Fibroblast of skin of left quadriceps (primary cell): ENCODE measurements at places on chromosomes 5 and 9.

GRCh38 chr5:134140530-134141201 lies 26.2 kb downstream of the TCF7 start:
- peak; percentile 42 for DNase-seq

GRCh38 chr5:88816195-88816594 lies 66.8 kb downstream of the MEF2C start:
- DNase-seq, result no peak

GRCh38 chr5:103667068-103667467 lies 104.5 kb upstream of the NUDT12 start:
- DNase-seq, result peak; percentile 14

DNA sequence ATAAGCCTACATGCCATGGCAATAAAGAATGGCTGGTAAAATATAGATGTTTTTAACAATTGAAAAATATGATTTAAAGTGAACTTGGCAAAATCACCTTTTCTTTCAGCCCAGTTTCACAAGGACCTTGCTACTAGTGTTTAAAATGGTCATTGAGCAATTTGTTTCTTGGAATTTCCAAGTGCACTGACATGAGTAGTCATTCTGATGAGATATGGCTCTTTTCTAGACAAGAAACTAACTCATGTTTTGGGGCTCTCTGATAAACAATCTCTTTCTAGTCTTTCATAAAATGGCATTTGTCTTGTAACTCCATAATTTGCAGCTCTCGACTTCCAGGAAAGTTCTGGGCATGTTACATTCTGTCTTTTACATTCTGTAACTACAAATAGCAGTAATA lies 176.8 kb downstream of the NR2F1-AS1 start:
- no peak for DNase-seq

DNA sequence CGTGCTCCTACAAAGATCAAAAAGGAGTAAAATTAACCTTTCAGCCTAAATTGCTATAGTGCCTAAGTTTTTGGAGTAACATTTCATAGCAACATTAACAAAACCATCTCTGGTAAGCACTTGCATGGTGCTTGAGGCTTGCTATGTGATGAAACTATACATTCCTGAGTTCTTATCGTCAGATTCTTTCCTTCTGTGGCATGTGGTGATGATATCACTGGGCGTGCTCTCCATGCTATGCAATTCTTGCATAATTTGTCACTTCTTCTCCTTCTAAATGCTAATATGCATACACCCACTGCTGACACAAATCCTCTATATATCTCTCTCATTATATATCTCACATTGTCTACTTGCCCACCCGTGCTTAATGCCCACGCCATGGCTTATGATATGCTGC lies 2019.9 kb downstream of the MAT2B start:
- peak; percentile 19 for DNase-seq

- no peak for DNase-seq
Observed at GRCh38 chr9:136576269-136576626, 30.4 kb upstream of the NOTCH1 start.

DNA sequence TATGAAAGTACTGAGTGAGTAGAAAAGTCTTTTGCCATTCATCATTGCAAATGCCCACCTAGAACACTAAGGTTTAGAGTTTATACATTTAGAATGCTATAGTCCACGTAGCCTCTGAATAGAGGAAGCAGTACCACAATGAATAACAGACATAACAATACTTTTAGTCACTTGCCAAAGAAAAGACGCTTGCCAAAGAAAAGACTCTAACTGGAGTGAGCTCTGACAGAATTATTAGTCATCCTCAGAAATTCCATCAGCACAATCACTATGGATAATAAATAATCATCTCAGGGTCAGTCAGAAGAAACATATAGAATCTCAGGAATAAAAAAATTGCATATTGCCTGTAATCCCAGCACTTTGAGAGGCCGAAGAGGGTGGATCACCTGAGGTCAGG lies 168.5 kb upstream of the TARS1 start:
- DNase-seq, result peak; percentile 94

DNA sequence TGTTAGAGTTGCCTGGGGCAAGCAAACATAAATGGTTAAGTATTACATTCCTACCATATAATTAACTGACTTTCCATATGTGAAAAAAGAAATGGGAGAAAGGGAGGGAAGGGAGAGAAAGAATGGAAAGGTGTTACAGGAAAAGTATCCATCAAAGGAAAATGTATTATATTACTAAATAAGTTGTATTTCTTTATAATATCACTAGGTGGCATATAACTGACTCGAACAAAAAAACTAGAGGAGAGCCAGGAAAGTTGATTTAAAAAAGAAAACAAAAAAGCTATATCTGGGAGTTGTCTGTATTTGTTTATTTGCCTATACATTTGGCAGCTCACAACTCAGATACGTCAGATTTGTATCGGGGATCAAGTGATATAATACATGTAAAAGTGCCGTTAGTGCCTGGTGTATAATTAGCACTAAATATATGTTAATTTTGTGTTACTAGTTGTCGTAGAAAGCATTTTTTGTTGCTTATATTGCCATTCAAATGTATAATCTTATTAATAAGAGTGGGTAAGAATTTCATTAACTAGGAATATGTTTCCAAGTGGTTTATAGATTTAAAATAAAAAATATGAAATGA lies 59.6 kb upstream of the ADAMTS19 start:
- DNase-seq, result peak; percentile 7

GRCh38 chr5:9284781-9285307 lies 261.0 kb downstream of the SEMA5A start:
- peak; percentile 78 for DNase-seq

DNA sequence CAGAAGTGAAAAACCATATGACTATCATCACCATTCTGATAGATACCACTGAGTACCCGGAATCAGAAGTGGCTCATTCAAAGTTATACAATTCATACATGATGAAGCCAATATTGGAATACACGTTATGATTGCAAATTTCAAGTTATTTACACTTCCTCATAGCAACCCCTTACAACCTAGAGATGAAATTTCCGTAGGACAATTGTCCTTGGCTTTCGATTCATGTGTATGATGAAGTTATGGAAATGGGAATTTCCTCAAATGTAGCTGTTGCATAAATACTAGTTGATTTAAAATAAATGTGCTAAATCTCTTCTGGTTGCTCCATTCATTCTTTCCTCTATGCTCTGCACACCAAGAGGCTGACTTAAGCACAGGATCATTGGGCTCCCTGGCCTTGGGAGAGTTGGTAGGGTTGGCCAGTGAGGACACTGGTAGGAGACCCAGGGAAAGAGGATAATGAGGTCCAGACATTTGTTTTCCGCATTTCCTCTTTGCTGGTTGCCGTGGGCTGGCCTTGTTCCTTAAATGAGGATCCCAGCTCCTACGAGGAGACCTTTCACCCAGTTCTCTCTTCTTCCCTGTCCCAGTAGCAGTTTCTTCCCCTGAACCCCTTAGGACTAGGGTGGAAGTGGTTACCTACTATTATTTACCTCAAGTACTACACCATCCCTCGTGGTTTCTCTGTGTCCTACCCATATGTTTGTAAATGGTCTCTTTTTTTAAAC lies 90.3 kb downstream of the ZNF474 start:
- DNase-seq, result no peak

DNA sequence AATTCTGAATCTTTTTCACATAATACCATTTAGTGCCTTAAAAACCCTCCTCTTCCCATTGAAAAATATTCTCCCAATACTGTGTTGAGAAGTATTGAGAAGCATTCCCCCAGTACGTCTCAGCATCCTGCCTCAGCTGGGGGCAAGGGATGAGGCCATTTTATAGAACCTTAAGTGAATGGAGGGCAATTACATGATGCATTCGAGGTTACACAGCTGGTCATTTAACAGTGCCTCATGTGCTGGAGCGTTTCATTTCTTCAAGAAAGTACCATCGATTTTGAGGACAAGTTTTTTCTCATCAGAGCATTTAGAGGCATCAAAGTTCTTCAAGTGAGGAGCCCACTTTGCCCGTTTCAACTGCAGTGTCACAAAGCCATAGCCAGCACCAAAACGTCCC lies 135.6 kb downstream of the DOCK2 start:
- DNase-seq, result no peak

- no peak for DNase-seq
Observed at GRCh38 chr5:146254223-146254622, 50.8 kb downstream of the RBM27 start.

GRCh38 chr9:36456480-36457065 lies 56.5 kb upstream of the RNF38 start:
- no peak for DNase-seq

GRCh38 chr9:136799079-136799853 lies 3.1 kb downstream of the CCDC183 start:
- no peak for DNase-seq

- DNase-seq, result no peak
Observed at GRCh38 chr5:174900240-174900865, 176.0 kb downstream of the MSX2 start.

GRCh38 chr9:107008011-107008410 lies 145.0 kb downstream of the ZNF462 start:
- DNase-seq, result no peak

DNA sequence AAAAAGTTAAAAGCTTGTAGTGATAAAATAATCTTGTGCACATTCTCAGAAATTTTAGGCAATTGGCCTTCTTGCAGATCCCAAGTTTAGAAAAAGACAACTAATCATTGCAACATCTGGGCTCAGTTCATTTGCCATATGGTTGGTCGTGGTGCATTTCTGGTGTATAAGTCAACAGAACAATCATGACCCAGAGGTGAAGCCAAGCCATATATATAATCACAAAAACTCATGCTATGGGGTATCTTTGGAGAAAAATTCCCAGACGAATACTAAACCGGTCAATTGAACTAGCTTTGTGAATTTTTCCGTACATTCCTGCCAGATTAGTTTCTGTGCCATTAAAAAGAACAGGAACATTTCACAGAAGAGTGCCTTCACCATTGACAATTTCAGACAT lies 50.3 kb downstream of the FYB1 start:
- peak; percentile 89 for DNase-seq

DNA sequence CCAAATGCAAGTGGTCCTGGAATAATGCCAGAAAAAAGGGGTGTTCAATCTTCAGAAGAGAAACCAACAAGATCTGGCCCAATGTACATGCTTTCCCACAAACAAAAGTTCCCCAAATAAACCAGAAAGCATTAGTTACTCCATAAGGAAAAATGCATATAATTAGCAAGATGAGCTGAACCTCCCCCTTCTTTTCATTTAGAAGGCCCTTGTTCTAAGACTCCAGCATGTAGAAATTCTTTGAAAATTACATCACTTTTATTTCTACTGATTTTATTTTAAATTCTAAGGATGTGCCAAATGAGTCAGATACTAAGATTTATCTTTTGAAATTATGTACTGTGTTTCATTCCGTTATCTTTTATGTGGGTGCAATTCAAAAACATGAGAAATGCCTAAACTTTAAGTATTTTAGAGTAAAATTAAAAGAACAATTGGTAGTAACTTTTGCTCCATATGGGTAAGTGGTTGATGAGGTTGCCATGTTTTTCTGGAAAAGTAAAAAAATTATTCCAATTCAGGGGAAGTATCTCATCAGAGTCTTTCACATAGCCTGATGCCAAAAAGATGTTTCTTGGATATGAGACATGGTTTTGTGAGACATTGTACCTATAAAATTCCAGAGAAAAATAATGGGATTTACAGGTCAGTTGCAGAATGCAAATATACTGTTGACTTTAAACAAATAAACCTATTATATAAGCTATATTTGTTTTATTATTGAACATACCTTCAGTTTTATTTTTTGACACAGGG lies 106.5 kb upstream of the CCDC112 start:
- peak; percentile 63 for DNase-seq

DNA sequence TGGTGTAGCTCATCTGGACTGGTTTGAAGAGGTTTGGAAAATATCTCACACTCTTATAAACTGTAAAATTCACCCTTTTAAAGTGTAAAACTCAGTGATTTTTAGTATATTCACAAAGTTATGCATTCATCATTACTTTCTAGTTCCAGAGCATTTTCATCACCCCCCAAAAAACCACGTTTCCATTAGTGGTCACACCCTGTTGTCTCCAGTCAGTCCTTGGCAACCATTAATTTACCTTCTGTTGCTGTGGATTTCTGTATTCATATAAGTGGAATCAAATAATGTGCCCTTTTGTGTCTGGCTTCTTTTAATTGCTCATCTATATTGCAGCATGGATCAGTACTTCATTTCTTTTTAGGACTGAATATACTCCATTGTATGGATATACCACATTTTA lies 18.4 kb downstream of the NIPBL start:
- no peak for DNase-seq

GRCh38 chr9:86764221-86764624 lies 183.1 kb downstream of the GAS1 start:
- no peak for DNase-seq

GRCh38 chr5:11048760-11049159 lies 287.7 kb upstream of the DAP start:
- no peak for DNase-seq

DNA sequence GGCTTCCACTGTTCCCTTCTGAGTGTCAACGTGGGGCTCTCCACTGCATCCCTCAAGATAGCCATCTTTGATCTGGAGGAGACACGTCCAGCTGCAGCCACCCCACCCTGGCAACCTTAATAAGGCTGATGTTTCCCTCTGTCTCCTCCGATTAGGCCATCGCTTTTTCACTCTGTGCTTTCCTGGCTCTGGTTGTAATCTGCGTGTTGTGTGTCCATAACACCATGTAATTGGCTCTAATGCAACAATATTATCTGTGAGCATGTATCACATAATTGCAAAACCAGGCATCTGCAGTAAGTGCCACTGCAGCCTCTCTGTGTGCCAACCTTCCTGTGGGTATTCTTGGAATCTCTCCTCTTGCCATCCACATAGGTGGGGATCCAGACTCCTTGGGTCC lies 249.9 kb upstream of the PANK3 start:
- DNase-seq, result no peak

- DNase-seq, result no peak
Observed at GRCh38 chr5:65327582-65327981, 154.1 kb downstream of the ADAMTS6 start.

DNA sequence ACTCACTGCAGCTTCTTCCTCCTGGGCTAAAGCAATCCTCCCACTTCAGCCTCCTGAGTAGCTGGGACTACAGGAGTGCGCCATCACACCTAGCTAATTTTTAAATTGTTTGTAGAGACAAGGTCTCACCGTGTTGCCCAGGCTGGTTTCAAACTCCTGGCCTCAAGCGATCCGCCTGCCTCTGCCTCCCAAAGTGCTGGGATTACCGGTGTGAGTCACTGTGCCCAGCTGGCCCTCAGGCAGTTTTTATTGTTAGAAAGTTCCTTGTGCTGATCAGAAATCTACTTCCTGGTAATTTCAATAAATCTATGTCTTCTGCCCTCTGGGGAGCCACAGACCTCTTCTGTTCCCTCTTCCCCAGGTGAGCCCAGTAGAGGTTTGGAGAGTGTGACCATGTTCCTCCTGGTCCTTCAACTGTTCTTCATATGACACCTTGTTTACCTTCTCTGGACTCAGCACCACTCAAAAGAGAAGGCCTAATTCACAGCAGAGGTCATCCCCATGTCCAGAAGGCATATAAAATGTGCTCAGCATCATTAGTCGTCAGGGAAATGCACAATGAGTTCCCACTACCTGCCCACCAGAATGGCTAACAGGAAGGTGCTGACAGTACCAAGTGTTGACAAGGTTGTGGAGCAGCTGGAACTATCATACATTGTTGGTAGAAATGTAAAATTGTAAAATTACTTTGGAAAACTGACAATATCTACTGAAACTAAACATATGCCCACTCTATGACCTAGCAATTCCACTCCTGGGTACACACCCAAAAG lies 10.4 kb downstream of the TMOD1 start:
- no peak for DNase-seq

- no peak for DNase-seq
Observed at GRCh38 chr9:130579738-130580463, 524 bp downstream of the FUBP3 start.

- DNase-seq, result peak; percentile 80
Observed at GRCh38 chr9:96420468-96421219, 2.5 kb upstream of the ZNF367 start.

- DNase-seq, result no peak
Observed at GRCh38 chr9:30925635-30926034, 1458.8 kb upstream of the ACO1 start.

GRCh38 chr5:80125962-80126480 lies 90.9 kb downstream of the THBS4 start:
- peak; percentile 38 for DNase-seq
